ENCODE measurements at places on chromosomes 5 and 9. TPM values are rescaled to one million over a fixed set of nuclear protein-coding genes. Genes with fewer than 3 reads are reported as not detected.

- no peak for DNase-seq
These were observed 63.7 kb downstream of the MCTP1 start for GRCh38 chr5:95221234-95221633.

- DNase-seq, result no peak
These were observed 658.1 kb upstream of the ARRDC3 start for GRCh38 chr5:92041206-92041605.

GRCh38 chr9:36086442-36086841, 49.7 kb downstream of the RECK start:
- DNase-seq, result no peak

GRCh38 chr5:115626445-115626823, 598 bp upstream of the TMED7 start:
- DNase-seq, result no peak

DNA sequence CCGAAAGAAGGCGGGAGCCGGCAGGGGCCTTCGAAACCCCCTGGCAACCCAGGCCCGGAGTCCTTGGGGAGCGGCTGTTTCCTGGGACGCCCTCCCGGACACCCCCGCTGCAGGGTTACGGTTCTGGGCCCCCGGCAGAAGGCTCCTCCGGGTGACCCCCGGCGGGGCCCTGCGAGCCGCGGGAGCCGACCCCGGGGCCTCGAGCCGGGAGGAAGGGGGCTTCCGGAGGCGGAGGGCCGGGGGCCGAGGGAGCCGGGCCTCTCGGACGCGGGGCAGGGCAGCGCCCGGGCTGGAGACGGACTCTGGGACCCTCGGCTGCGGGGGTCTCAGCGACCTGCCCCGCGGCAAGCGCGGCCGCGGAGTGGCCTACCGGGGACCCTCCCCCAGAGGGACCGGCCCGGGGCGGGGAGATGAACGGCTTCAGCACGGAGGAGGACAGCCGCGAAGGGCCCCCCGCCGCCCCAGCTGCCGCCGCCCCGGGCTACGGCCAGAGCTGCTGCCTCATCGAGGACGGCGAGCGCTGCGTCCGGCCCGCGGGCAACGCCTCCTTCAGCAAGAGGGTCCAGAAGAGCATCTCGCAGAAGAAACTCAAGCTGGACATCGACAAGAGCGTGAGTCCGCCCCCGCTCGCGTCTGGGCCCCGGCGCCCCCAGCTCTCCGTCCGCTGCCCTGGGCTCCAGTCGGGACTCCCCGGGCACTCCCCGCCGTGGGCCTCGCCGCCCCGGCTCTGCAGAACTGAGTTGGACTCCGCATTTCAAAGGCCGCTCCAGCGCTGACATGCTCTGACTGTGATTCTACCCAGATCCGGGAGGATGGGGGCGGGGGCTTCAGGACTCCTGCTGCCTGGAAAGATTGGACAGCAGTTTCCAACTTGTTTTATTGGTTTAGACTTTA, 645 bp downstream of the SAP30L start:
- DNase-seq, result peak; percentile 54

DNA sequence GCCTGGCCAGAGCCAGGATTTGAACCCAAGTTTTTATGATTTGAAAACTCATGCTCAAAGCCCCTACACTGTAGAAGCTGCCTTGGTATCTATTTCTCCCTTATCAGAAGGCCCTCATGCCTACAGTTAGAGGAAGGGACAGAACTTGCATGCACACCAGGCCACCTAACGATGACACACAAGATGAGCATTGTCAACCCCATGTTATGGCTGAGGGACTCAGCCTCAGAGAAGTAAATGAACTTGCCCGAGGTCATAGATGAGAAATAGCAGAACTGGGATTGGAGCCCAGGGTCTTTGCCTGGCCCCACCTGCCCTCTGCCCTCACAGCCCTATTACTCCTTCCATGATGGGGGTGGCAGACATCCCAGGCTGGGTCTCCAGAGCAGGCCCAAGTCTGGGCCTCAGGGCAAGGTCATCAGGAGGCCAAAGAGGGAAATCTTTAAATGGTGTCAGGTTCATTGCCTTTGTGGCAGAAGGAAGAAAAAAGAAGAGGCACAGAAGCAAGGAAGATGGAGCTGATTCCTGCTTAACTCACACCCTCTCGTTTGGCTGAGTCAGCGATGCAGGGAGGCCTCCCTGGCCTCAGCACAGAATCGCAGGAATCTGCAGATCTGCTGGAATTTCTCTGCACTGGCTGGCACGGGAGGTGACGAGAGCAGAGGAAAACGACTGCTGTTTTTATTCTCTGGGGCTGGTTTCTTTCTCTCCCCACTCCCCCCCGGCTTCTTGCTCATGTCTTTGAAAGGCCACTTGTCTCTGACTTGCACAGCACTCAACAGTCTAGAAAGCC, 20.6 kb upstream of the CRB2 start:
- DNase-seq, result no peak

DNA sequence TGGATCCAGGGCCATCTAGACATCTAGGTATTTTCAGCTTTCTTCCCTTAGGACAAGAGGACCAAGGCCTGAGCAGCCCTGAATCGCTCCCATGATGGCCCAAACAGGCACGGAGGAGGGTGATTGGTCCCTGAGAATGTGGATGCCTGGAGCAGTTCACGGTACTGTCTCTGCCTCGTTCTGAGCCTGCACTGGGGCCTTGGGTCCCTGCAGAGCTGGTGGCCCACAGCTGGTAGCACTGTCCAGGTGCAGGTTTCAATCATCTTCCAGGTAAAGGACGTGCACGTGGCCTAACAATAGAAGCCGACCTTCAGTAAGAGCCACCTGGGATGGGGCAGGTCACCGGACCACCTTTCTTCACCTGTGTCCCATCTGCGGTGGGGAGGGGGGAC, 19.4 kb upstream of the FCN1 start:
- DNase-seq, result no peak

- no peak for DNase-seq
These were observed 218.9 kb downstream of the DIRAS2 start for GRCh38 chr9:90423661-90424193.

DNA sequence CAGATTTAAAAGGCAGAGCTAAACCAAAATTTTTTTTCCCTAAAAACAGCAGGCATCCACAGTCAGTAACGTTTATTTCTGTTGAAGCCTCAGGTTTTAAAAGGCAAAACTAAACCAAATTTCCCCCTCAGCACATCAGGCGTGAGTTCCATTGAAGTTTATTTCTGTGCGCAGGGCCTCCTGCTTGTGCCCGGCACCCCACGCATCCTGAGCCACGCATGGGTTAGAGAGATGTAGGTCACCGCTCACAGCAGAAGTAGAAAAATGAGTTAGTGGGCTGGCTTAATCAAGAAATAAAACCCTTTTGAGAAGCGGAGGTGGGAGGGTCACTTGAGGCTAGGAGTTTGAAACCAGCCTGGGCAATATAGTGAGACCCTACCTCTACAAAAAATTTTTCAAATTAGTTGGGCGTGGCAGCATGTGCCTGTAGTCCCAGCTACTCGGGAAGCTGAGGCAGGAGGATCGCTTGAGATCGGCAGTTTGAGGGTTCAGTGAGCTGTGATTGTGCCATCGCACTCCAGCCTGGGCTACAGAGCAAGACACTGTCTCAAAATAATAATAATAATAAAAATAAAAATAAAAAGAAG, 75.6 kb upstream of the SPIN1 start:
- no peak for DNase-seq

DNA sequence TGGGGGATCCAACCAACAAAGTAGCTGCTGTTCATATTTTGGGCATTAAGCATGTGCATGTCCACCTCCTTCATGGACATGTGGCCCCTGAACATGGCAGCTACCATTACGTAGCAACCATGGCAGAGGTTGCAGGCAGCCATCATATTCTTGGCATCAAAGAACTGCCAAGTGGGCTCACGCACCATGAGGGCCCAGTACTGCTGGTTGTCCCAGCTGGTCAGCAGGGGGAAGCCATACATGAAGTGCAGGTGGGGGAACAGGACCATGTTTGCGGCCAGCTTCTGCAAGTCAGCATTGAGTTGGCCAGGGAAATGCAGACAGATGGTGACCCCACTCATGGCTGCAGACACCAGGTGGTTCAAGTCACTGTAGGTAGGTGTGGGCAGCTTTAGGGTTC, 9.5 kb downstream of the MTAP start:
- DNase-seq, result no peak

The SPINK4 gene
- total RNA-seq, result not detected

DNA sequence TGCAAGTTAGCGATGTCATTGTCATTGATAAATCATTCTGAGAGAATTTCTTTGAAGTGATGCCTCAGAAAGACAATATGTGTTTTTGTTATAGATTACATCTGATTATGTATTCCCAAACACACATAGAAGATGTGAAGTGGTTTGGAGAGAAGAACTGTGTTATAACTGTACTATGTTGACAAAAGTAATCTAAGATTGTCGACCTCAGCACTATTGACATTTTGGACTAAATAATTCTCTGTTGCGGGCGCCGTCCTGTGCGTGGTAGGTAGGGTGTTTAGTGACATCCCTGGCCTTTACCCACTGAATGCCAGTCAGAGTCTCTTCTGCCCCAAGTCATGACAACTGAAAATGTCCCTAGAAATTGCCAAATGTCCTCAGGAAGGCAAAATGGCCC, 77.8 kb downstream of the CFAP90 start:
- DNase-seq, result no peak

- no peak for DNase-seq
These were observed 1.7 kb upstream of the IRX1 start for GRCh38 chr5:3593771-3594509.

All from ureter (tissue), 1 donor.